ENCODE measurements at places on chromosomes 3 and 15. TPM values are rescaled to one million over a fixed set of nuclear protein-coding genes. Genes with fewer than 3 reads are reported as not detected.

GRCh38 chr3:3799173-3800079 is at the start of gene LRRN1:
LRRN1 (plus strand) TSS chr3:3799431; CDS start chr3:3844642, 45,211 bp downstream.
- peak; percentile 51 for DNase-seq

DNA sequence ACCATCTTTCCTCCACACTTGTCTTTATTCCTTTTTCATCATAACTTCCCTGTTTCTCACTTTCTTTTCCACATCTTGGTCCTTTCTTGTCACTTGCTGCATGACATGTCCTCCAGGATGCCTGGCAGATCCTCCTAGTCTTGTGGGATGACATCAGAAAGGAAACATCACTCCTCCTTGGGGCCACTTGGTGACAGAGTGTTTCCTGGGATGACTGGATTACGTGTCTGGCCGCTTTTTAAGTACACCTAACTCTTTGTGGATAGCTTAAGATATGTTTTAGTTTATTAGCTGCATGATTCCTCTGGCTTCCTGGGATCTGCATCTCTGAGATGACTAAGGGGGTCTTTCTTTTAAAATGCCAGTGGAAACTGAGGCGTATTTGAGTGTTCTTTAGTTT is 363.5 kb upstream of the FRG2C start:
- no peak for DNase-seq

DNA sequence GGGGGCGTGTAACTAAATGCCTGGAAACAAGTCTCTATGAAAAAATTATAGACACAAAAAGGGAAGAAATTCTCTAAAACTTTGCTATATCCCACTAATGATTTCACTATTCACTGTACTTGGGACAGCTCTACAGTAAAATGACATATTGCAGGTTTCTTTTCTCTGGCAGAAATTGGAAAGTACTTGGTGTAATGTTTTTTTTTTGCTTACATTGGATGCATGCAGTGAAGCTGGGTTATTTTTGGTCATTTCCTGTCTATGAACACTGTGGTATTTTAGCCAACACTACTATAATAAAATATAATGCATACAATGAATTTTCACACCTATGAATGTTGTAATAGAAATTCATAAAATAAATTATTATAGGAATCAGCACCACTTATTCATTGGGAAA is 109.7 kb downstream of the LRRC49 start:
- DNase-seq, result no peak

DNA sequence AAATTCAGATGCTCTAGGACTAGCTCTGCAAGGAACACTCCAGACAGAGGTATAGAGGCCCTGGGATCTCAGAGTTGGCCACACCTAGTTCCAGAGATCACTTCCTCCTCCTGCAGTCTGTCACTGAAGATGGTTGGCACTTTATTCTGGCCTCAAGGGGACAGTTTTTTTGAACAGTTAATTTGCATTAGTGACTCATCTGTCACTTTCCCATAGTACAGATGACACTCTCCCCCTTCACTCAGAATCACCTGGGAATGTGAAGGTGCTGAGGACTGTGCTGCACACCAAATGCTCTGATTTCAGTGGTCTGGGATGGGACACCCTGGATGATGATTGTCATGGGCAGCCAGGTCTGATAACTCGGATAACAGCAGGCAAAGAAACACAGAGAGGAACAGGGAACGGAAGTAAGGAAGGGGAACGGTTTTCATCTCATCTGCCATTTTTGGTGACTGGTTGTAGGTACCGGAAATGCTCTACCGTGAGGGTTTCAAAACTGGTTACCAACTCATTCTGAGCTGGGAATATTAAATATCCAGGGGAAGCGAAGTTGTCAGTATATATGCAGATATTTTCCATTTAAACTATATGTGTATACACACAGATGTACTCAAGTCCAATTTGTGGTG is 232.5 kb upstream of the ST8SIA2 start:
- no peak for DNase-seq

WWTR1 gene
- total RNA-seq, result 13.2 TPM

- DNase-seq, result no peak
These were observed 851 bp upstream of the DCBLD2 start for GRCh38 chr3:98902351-98902740.

ZDHHC3 gene
- total RNA-seq, result 36.6 TPM

SPATA12 gene
- total RNA-seq, result not detected

DNA sequence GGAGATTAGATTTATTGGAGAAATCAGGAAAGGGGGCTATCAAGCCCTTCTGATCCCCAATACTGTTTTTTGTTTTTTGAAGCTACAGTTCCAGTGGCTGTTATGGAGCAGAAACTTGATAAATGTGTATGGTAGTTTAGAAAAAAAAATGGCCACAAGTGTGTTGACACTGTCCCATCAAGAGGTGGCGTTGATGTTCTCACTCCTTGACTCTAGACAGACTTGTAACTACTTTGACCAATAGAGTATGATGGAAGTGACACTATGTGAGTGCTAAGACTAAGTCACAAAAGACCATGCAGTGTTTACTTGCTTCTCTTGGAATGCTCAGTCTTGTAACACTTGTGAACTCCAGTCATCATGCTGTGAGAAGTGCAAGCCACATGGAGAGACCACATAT is 356.7 kb downstream of the PDCD6IP start:
- DNase-seq, result no peak

DNA sequence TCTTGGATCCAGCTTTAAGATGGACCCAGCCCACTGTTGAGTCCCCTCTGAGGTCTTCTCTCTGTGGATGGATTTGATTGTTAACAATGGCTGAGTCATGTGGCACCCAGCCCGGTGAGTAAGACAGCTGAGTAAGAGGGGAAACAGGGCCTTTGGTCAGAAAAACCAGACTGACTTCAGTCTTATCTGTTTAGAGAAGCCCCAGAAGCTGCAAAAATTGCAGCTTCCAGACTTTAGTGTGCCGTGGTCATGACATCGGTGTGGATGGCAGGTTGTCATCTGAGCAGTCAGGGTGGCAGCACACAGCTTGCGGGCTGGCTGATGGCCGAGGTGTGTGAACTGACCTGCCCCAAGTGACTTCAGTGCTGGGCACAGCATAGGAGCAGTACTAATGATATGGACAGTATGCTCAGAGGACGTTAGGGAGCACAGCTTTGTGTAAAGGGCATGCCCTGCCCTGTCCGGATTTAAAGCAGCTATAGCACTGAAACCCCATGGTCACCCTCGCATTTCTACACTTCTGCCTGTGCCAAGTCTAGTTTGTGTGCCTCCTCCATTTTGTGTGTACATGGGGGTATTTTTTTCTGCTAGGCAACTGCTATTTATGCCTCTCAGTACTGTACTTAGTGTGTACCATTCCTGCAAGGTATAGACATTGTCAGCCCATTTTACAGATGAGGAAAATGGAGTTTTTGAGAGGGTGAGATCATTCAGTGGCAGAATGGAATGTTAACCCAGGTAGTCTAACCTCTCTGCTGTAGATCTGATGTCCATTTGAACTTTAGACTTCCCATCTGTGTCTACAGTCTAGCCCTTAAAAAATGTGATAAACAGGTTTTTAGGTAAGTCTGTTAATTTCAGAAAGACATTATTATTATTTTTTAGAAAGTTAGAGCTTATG is 44.4 kb downstream of the FLNB start:
- peak; percentile 81 for DNase-seq

GRCh38 chr3:8336456-8336855 is 165.2 kb upstream of the LMCD1 start:
- no peak for DNase-seq

DNA sequence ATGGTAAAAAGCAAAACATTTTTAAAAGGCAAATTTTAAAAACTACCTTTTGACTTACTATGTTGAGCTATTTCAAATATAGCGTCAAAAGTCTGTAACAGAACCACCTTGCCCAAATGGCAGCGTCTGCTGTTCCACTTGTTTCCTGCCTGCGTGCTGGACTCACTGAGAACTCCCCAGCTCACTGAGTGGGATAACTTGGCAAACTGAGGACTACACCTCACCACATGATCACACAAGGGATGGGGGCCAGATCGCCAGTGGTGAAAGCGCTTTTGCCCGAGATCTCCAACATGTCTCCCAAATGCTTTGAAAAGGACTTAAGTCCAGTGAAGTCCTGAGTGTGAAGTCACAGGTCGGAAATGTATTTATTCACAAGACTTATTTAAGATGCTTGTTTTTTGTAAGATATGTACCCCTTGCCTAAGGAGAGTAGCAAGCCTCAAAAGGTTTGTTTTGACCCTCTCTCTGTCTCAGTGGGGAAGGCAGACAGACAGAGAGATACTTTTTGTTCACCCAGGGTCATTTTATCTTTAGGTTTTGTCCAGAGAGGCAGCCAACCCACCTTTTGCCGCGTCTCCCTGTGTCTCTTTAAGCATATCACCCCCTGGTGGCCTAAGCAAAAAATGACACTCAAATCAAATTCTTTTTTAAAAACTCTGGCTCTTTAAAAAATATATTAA is 192.6 kb downstream of the PDZRN3 start:
- no peak for DNase-seq

DNA sequence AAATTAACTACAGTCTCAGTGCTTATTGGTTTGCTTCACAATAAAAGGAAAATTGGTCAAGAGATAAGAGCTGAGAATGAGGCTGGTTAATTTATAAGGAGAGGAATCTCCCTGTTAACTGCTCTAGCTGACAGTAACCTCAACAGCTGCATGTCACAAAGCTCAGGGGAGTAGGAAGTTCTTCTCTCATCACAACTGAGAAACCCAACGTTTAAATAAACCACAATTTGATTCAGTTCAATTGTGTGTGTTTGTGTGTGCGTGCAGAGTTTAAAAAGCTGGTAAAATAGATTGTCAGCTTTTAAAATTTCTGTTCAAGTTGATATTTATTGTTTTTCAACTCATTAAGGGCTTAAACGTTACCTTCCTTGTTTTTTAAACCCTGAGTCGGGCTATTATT is 3.5 kb upstream of the TGFBR2 start:
- no peak for DNase-seq

DNA sequence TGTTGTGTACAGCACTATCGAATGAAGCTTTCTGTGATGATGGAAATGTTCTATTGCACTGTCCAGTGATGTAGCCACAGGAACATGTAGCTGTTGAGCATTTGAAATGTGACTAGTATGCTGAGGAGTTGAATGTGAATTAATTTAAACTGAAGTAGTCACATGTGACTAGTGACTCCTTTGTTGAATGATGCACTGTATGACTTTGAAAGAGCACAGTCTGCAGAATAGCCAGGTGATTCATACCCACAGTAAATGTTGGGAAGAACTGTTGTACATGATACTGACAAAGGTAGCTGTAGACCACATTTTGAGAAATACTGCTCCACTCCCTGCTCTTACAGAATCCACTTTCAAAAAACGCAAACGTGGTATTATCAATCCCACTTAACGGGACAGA is 34.0 kb upstream of the ACTL6A start:
- no peak for DNase-seq

GADL1 gene
- not detected for total RNA-seq

DNA sequence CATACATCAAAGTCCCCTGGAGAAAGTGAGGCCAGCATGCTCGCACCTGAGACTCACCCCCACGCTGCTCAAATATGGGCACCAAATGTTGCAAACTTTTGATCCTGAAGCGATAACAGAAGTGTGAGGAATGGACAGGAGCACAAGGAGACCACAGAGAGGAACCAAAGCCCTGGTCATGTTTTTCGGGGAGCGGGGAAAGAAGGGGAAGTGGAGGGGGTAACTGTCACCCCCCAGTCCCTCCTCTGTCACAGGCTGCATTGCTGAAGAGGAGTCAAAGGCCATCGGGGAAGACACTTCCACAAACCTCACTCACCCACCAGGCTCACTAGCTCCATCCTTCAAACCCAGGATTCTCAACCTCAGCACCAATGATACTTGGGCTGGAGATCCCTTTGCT is 182.4 kb downstream of the UACA start:
- no peak for DNase-seq

DNA sequence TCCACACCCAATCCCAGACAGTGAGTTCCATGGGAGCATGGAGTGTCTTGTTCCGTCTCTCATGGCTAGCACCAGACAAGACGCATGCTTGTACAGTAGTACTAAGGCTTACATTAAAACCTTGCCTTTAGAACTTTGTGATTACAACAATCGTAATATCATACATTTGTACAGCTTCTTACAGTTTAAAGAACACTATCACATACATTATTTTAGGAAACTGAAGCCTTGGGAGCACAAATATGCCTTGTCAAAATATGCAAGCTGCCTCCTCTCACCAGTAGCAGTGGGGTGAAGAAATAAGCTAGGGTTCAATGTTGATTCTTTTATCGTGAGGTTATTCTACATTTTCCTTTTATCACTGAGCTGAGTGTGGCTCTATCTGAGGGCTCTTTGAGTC is 36.8 kb downstream of the ADAMTSL3 start:
- no peak for DNase-seq

GPR149 gene
- not detected for total RNA-seq

ITGA11 gene
- total RNA-seq, result 0.88 TPM

DNA sequence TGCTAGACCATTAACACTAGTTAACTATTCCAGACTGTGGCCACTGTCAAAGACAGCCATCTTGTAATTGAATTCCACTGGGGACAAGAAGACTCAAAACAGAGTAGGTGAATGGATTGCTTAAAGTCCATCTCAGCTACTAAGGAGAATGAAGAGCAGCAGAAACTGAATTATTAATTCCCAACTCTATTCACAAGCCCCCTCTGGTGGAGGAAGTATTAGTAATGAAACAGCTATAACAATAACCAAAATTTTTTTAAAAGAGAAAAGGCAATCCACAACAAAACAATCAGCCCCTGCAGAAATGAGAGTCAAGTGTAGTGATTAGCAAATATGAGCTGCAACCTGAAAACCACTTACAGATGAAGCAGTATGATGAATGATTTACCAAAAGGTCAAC is 302.8 kb downstream of the FHIT start:
- DNase-seq, result no peak

GRCh38 chr15:23564821-23565394 is 566 bp upstream of the MKRN3 start:
- DNase-seq, result no peak

CHRNA7 gene
- not detected for total RNA-seq

DNA sequence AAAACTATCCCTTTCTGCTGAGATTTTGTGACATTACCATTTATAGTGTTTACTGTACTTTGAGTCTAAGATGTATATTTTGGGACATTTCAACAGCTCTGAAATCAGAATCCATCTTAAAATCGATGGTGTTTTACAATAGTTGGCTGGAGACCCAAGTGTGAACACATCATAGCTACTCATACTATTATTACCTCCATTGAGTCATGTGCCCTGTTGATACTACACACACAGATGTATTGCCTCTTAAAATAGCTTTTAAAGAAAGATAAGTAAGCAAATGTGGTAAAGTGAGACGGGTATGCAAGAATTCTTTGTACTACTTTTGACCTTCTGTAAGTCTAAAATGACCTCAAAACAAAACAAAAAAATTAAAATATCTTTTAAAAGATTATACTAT is 6.7 kb downstream of the LMOD3 start:
- no peak for DNase-seq

GRCh38 chr3:50436114-50436674 is 67.2 kb downstream of the CACNA2D2 start:
- peak; percentile 77 for DNase-seq

DNA sequence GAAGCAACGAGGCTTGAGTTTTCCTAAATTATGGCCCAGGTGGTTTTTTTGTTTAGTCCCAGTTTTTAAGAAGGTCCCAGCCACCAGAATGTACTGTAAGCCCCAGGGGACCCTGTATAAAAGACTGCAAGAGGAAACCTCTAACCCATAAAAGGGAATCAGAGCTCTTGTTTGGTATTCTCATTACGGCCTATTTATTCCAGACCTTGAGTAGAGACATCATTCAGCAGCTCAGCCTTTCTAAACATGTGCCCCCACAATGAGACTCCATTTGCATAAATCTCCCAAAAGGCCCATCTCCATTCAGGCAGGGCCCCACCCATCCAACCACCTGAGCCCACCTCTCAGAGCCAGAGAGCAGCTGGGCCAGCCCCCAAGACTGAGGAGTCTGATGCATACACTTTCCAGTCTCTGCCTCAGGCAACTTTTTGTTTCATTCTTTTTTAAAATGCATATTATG is 25.7 kb downstream of the ZDHHC3 start:
- DNase-seq, result no peak
